ENCODE measurements at places on chromosomes 4 and X.
A peak's percentile ranks its signal among the peaks of the same experiment; 100 is the strongest.

DNA sequence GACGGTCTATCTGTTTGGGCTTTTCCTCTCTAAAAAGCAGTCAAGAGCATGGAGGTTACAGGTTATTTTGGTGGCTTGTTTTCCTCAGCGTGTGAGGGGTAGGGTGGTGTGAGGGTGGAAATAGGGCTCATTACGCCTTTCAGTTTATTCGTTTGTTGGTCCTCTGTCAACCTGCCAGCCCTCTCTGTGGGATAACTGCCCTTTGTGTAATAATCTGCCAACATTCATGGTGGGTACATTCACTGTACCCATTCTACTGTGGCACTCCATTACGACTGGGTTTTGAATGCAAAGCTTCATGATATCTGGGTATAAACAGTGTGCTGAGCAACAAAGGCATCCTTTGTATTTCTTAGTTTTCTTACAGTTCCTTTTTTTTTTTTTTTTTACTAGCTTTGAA lies 136.4 kb downstream of the ADGRL3 start:
- no peaks in the 10 kb centered on the region for H3K27me3 ChIP-seq
- no peak overlapping the region for H3K4me3 ChIP-seq
- DNase-seq = no peak
- no peaks in the 10 kb centered on the region for H3K36me3 ChIP-seq

- H3K36me3 ChIP-seq = peaks cover 5% of the 10 kb centered on the region
- peaks cover 73% of the 10 kb centered on the region for H3K27me3 ChIP-seq
- no peak overlapping the region for H3K27ac ChIP-seq
Measured at GRCh38 chr4:13542577-13543031, 1.7 kb downstream of the NKX3-2 start.

GRCh38 chrX:132837126-132837525 lies 121.3 kb downstream of the HS6ST2 start:
- H3K4me3 ChIP-seq = no peak overlapping the region
- no peak for DNase-seq
- H3K27me3 ChIP-seq = no peaks in the 10 kb centered on the region
- H3K27ac ChIP-seq = no peak overlapping the region

GRCh38 chr4:56958111-56958517 lies 19.3 kb downstream of the NOA1 start:
- H3K4me1 ChIP-seq = no peaks in the 10 kb centered on the region
- no peak overlapping the region for H3K4me3 ChIP-seq
- no peaks in the 10 kb centered on the region for H3K27me3 ChIP-seq
- peaks cover 12% of the 10 kb centered on the region for H3K36me3 ChIP-seq
- no peak overlapping the region for H3K27ac ChIP-seq
- DNase-seq = no peak

DNA sequence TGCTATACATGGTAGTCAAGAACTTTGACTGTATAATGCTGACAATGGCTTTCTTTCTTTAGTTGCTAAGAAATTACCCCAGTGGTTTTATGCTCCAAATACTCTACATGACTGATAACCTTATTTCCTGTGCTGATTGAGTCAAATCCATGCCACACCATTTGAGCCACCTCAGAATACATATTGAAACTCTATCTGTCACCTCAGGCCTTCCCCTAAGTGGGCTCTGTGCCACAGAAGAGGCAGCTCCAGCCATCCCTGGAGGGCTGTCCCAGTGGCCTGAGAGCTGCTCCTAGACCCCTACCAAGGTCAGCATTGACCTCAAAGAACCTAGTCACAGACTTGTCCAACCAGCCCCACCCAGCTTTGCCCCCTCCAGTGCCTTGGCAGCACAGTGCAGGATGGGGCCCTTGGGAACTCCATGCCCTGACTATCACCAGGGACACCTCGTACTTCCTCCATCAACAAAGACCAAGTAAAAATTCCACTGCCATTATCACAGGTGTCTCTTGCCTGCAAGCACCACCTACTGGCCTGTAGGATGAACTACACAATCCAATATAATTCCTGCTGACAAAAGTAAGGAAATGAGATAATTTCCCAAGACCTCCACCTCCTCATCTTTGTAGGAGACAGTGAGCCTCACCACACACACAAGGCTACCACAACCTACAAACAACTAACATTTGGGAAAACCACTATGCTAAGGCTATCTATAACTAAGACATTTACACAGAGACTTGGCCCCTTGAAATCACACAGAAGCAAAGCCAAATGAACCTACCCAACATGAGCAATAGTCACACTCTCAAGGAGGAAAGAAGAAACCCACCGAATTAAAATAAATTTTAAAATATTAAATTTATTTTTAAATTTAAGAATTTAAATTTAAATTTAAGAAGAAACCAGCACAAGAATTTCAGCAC lies 239.9 kb downstream of the NKX6-1 start:
- no peak overlapping the region for H3K27ac ChIP-seq
- no peaks in the 10 kb centered on the region for H3K36me3 ChIP-seq
- no peak overlapping the region for H3K4me3 ChIP-seq
- no peak for DNase-seq

DNA sequence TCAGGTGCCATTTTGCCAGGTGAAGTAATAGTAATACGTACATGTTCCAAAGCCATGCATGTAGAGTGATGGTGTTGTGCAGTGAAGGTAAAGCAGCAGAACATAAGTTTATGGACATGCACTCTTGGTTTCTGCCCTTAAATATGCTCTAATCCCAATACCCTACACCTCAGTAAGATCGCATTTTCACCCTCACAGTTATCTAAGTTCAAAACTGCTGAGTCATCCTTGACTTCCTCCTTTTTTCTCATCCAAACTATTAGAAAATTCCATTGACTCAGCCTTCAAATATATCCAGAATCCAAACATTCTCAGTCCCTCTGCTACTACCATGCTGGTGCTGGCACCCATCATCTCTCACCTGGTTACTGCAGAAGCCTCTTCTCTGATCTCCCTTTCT lies 652.9 kb upstream of the IGFBP7 start:
- H3K27ac ChIP-seq = no peak overlapping the region
- H3K4me3 ChIP-seq = no peak overlapping the region
- no peaks in the 10 kb centered on the region for H3K4me1 ChIP-seq
- H3K36me3 ChIP-seq = no peaks in the 10 kb centered on the region
- DNase-seq = no peak
- H3K27me3 ChIP-seq = no peaks in the 10 kb centered on the region

- DNase-seq = no peak
- H3K27me3 ChIP-seq = no peaks in the 10 kb centered on the region
- H3K27ac ChIP-seq = no peak overlapping the region
- no peaks in the 10 kb centered on the region for H3K4me1 ChIP-seq
- H3K36me3 ChIP-seq = no peaks in the 10 kb centered on the region
Measured at GRCh38 chr4:12411072-12411471, 982.4 kb upstream of the HS3ST1 start.

DNA sequence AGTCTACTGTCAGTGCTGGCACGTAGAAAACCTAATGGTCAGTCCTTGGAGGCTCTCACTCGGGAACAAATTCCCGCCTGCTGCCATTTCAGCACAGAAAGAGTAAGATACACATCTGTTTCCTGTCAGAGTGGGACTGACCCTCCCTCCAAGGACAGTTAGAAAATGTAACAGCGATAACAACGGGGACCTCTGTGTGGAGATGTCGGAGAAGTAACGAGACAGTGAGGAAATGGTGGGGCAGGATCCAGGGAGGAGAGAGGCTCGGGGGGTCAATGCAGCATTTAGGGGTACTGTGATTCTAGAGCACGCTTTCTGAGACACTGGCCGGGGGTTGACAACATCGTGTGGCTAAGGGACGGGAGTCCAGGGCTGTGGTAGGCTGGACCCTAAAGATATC lies 36.0 kb upstream of the SORCS2 start:
- peaks cover 7% of the 10 kb centered on the region for H3K27me3 ChIP-seq
- H3K27ac ChIP-seq = no peak overlapping the region
- no peak for DNase-seq
- H3K36me3 ChIP-seq = no peaks in the 10 kb centered on the region

GRCh38 chr4:104248726-104249125 lies 246.0 kb downstream of the CXXC4 start:
- no peak overlapping the region for H3K4me3 ChIP-seq
- H3K27me3 ChIP-seq = no peaks in the 10 kb centered on the region
- no peaks in the 10 kb centered on the region for H3K4me1 ChIP-seq
- no peak for DNase-seq

GRCh38 chr4:182871616-182872015 lies 45.6 kb downstream of the DCTD start:
- H3K27ac ChIP-seq = no peak overlapping the region
- peaks cover 15% of the 10 kb centered on the region for H3K36me3 ChIP-seq
- H3K4me1 ChIP-seq = no peaks in the 10 kb centered on the region
- DNase-seq = no peak

- no peak overlapping the region for H3K4me3 ChIP-seq
- H3K4me1 ChIP-seq = no peaks in the 10 kb centered on the region
- no peak for DNase-seq
- no peaks in the 10 kb centered on the region for H3K36me3 ChIP-seq
- no peaks in the 10 kb centered on the region for H3K27me3 ChIP-seq
- H3K27ac ChIP-seq = no peak overlapping the region
Measured at GRCh38 chr4:58090539-58090938, 980.4 kb upstream of the IGFBP7 start.

- H3K27ac ChIP-seq = no peak overlapping the region
- no peak for DNase-seq
- H3K4me1 ChIP-seq = no peaks in the 10 kb centered on the region
- no peak overlapping the region for H3K4me3 ChIP-seq
Measured at GRCh38 chrX:115553171-115553570, 7.8 kb upstream of the PLS3 start.

DNA sequence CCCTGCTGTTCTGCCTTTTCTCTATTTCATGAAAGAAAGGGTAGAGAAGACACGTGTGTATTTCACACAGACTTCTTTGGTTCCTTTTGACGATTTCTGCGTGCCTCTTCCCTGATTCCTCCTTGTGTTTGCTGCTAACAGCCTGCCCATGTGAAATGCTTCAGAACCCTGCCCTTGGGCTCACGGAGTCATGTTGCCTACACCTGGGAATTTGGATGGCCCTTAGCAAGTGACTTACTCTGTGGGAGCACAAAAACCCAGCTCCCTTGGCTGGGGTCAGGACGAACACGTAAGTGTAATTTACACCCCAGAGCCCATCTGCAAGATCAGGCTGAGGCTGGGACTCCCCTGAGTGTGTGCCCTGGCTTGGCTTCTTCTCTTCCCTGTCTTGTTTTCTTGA lies 220.3 kb upstream of the BCOR start:
- no peak overlapping the region for H3K27ac ChIP-seq
- DNase-seq = no peak
- H3K36me3 ChIP-seq = peaks cover 2% of the 10 kb centered on the region
- no peaks in the 10 kb centered on the region for H3K27me3 ChIP-seq
- H3K4me1 ChIP-seq = no peaks in the 10 kb centered on the region

- peaks cover 30% of the 10 kb centered on the region for H3K4me1 ChIP-seq
- peaks cover 20% of the 10 kb centered on the region for H3K36me3 ChIP-seq
- no peak for DNase-seq
- H3K4me3 ChIP-seq = no peak overlapping the region
Measured at GRCh38 chr4:1328267-1329155, 18.5 kb upstream of the UVSSA start.

DNA sequence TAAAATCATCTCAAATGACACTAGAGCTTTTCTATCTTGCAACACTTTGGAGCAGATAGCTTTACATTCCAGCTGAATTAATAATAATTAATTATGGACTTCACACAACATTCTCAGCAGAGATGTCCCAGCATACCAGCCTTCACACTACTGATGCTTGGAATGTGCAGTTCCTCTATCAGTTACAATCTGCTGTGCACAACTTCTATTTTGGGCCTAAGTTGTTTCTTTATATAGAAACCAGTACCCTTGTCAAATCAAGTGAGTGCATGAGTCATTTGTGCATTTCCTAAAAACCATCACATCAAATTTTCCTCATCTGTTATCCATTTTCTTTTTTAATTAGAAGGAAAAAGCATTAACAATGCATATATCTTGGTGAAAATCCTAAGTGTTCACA lies 8.8 kb upstream of the RASL11B start:
- DNase-seq = no peak
- no peak overlapping the region for H3K27ac ChIP-seq
- H3K36me3 ChIP-seq = no peaks in the 10 kb centered on the region
- H3K27me3 ChIP-seq = peaks cover 15% of the 10 kb centered on the region
- peaks cover 5% of the 10 kb centered on the region for H3K4me1 ChIP-seq
- H3K4me3 ChIP-seq = no peak overlapping the region

GRCh38 chrX:138719396-138719795 lies 7.9 kb upstream of the FGF13 start:
- no peak overlapping the region for H3K4me3 ChIP-seq
- H3K27me3 ChIP-seq = peaks cover 7% of the 10 kb centered on the region
- no peaks in the 10 kb centered on the region for H3K4me1 ChIP-seq
- H3K36me3 ChIP-seq = no peaks in the 10 kb centered on the region
- no peak for DNase-seq

GRCh38 chr4:71634364-71634763 lies 149.5 kb downstream of the GC start:
- no peaks in the 10 kb centered on the region for H3K36me3 ChIP-seq
- no peak overlapping the region for H3K4me3 ChIP-seq
- no peak overlapping the region for H3K27ac ChIP-seq

- H3K4me1 ChIP-seq = peaks cover 43% of the 10 kb centered on the region
- no peak overlapping the region for H3K27ac ChIP-seq
Measured at GRCh38 chr4:40322811-40323210, 12.3 kb upstream of the CHRNA9 start.

DNA sequence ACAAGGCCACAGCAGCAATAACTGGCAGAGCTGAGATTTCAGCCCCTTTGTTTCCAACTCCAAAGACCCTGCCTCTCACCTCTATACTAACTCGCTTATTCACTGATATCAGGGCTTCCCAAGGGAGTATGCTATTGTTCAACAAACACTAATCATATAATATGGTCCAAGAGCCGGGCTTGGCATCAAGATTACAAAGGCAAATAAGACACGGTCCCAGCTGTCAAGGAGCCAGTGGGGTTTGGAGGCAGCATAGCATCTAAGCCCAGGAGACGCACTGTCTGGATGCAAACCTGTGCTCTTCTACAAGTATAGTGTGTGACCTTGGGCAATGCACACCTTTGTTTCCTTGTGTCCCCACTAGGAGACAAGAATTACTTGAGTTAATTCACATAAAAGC lies 28.7 kb downstream of the PAPSS1 start:
- peaks cover 29% of the 10 kb centered on the region for H3K36me3 ChIP-seq
- no peak overlapping the region for H3K27ac ChIP-seq
- no peaks in the 10 kb centered on the region for H3K27me3 ChIP-seq
- H3K4me3 ChIP-seq = no peak overlapping the region
- DNase-seq = no peak
- peaks cover 2% of the 10 kb centered on the region for H3K4me1 ChIP-seq

GRCh38 chr4:81743731-81744435 lies 272.2 kb upstream of the RASGEF1B start:
- H3K27me3 ChIP-seq = no peaks in the 10 kb centered on the region
- H3K4me1 ChIP-seq = peaks cover 2% of the 10 kb centered on the region
- no peaks in the 10 kb centered on the region for H3K36me3 ChIP-seq
- H3K27ac ChIP-seq = no peak overlapping the region

DNA sequence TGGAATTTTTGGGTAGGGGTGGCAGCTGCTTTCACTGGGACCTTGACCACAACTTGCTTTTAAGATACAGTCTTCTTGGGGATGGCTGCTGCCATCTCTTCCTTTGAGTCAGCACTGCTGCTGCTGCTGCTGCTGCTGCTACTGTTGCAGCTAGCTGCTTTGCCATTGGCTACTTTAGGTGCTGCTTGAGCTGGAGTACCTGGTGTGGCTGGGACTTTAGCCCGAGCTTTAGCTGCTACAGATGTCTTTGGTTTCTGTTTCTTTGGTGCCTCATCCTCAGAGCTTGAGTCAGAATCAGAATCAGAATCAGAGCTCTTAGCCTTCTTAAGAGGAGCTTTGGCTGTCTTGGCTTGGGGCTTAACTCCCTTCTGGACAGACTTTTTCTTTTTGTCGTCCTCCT lies 52.2 kb downstream of the FAM9B start:
- peak; percentile 20 for DNase-seq
- H3K4me1 ChIP-seq = peaks cover 21% of the 10 kb centered on the region
- no peak overlapping the region for H3K27ac ChIP-seq
- H3K4me3 ChIP-seq = no peak overlapping the region
